GM23248 (cell line): ENCODE measurements at places on chromosomes 6 and 20. TPM values are rescaled to one million over a fixed set of nuclear protein-coding genes. Genes with fewer than 3 reads are reported as not detected.
A peak's percentile ranks its signal among the peaks of the same experiment; 100 is the strongest.

DNA sequence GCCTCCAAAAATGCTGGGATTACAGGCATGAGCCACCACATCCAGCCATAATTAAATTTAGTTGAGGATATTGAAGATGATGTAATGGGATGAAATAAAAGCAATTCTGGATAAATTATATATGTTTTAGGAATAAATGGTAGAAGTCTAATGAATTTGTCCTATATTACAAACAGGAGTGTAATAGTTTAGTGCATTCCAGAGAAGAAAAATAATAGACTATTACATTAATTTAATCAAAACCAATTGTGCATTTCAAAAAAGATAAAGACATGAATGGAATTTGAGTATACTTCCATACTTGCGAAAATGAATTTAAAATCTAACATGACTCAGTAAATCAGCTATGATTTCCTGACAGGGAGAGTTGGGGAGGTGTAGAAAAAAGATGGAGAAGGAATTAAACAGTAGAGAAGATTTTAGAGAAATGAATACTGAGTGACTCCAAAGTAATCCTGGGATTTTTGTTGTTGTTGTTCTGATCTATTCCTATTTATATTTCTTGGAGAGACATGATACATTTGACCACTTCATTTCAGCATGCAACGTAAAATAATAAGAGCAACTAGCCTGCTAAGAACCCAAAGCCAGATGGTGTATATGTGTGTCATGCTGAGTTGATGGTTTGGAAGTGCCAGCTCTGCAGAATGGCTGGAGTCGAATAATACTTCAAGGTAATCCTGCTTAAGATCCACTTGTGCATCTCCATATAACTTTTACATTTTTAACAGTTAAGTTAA lies 67.4 kb downstream of the AIG1 start:
- H3K4me3 ChIP-seq = no peak overlapping the region
- 0 out of 2 replicates have a peak, but pooled peaks cover 8% of the 10 kb centered on the region for H3K4me1 ChIP-seq
- H3K36me3 ChIP-seq = no peaks in the 10 kb centered on the region; the same call in 1 of the 2 replicates
- no peak overlapping the region for H3K27ac ChIP-seq

GRCh38 chr6:97095311-97095850 lies 170.9 kb downstream of the KLHL32 start:
- no peak overlapping the region for H3K27ac ChIP-seq
- no peaks in the 10 kb centered on the region for H3K36me3 ChIP-seq
- H3K4me3 ChIP-seq = no peak overlapping the region
- peaks cover 3% of the 10 kb centered on the region; the same call in 1 of the 2 replicates for H3K4me1 ChIP-seq

DNA sequence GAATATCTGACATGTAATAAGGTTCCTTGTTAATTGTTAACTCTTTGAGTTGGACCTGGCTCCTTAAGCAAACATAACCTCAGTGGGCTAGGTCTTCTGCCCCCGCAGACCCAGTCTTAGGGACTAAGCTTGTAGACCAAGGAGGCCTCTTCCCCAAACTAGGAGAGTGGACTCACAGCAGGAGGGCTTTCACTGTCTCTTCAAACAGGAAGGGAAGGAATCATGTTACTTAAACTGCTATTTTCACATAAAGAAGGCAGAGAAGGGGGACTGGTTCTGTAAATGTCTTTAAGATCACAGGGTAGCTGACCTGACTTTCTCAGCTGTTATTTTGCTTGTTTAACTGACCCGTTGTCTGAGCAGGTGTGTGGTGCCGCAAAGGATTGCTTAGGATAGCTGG lies 34.9 kb upstream of the PRDM1 start:
- no peak overlapping the region for H3K4me3 ChIP-seq
- no peaks in the 10 kb centered on the region for H3K36me3 ChIP-seq
- H3K4me1 ChIP-seq = no peaks in the 10 kb centered on the region
- H3K27me3 ChIP-seq = no peaks in the 10 kb centered on the region
- H3K27ac ChIP-seq = no peak overlapping the region

GRCh38 chr6:150273457-150274309 lies 95.1 kb upstream of the IYD start:
- no peaks in the 10 kb centered on the region for H3K27me3 ChIP-seq
- H3K4me1 ChIP-seq = peaks cover 29% of the 10 kb centered on the region
- no peak overlapping the region for H3K4me3 ChIP-seq
- no peak for DNase-seq

GRCh38 chr6:150301846-150302519 lies 66.8 kb upstream of the IYD start:
- H3K4me3 ChIP-seq = no peak overlapping the region
- no peaks in the 10 kb centered on the region for H3K27me3 ChIP-seq
- no peak overlapping the region for H3K27ac ChIP-seq
- H3K4me1 ChIP-seq = peaks cover 9% of the 10 kb centered on the region
- DNase-seq = peak; percentile 86

The NCOA6 gene
- total RNA-seq = 6.3 and 6.6 TPM in 2 replicates

DNA sequence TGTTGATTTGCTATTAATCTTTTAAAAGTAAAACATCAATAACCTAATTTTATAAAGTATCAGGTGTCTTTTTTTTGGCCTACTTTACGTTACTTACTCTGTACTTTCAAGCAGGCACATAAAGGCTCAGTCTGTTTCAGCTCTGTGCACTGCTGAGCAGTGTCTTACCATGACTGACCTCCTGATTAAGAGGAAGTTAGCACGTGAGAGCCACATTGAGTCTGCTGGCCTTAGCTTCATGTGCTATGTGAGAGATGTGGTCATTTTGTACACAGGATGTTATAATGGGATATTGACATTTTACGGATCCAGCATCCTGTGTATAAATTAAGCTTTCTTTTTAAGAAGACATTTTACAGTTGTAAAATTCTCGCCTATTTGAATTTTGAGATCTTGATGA lies 31.9 kb downstream of the ARID1B start:
- H3K27me3 ChIP-seq = no peaks in the 10 kb centered on the region
- no peaks in the 10 kb centered on the region for H3K36me3 ChIP-seq
- H3K27ac ChIP-seq = 0 out of 2 replicates have a peak overlapping the region, but pooled peaks have one; percentile 5
- no peak overlapping the region for H3K4me3 ChIP-seq

The MARCKS gene
- 154 and 210 TPM in 2 replicates for total RNA-seq

The EYS gene
- total RNA-seq = not detected in 2 replicates

DNA sequence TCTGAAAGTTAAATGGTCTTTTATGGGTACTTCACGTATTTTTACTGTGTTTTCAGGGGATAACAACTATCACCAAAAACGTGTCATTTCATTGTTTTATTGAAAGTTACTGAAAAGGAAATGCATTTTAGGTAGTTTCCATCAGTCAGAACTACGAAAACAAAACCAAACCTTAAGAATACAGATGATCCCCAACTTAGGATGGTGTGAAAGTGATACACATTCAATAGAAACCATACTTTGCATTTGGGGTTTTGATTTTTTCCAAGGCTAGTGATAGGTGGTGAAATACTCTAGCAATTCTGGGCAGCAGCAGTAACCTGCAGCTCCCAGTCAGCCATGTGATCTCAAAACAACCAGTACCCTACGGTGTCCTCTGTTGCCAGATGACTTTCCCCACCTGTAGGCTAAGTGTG lies 25.9 kb upstream of the EFHC1 start:
- H3K4me1 ChIP-seq = peaks cover 27% of the 10 kb centered on the region
- H3K27ac ChIP-seq = no peak overlapping the region
- no peaks in the 10 kb centered on the region for H3K27me3 ChIP-seq
- DNase-seq = no peak

The ULBP2 gene
- 11.4 and 23.8 TPM in 2 replicates for total RNA-seq

GRCh38 chr20:50460608-50461267 lies 49.4 kb upstream of the PTPN1 start:
- DNase-seq = peak; percentile 77

- peak overlapping the region; percentile 30; the same call in 1 of the 2 replicates for H3K27ac ChIP-seq
- peak overlapping the region; percentile 83 for H3K4me3 ChIP-seq
- H3K36me3 ChIP-seq = no peaks in the 10 kb centered on the region
- H3K27me3 ChIP-seq = no peaks in the 10 kb centered on the region
These were observed 94.5 kb downstream of the HTR1B start for GRCh38 chr6:77368660-77369313.

DNA sequence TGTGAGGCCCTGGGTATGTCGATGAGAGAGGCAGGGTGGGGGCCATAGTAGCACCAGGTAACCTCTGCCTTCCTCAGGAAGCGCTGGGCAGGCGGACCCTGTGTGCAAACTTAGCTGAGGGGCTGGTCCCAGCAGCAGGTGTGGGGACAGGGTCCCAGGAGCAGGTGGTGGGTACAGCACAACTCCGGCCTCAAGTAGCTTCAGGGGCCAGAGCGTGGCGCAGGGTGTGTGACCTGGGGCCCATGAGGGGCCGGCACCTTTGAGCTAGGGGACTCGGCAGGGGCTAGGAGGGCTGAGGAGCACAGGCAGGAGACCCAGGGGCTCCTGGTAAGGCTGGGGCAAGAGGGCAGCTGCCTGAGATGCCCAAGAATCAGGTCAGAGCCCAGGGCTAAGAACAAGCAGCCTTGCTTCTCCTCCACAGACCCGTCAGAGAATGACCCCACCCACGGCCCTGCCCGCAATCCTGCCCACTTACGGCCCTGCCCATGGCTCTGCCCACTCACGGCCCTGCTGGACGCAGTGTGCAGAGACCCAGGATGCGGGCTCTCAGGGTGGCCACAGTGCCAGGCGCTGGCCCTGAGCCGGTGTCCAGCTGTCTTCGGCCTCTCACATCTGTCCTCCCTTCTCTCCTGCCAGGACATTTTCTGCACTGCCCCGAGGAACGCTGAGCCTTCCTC lies 30.9 kb downstream of the CHRNA4 start:
- no peak overlapping the region for H3K27ac ChIP-seq
- H3K4me1 ChIP-seq = no peaks in the 10 kb centered on the region
- H3K27me3 ChIP-seq = no peaks in the 10 kb centered on the region
- no peaks in the 10 kb centered on the region for H3K36me3 ChIP-seq

The CDH4 gene
- total RNA-seq = 3.9 and 4.4 TPM in 2 replicates

- DNase-seq = peak; percentile 42
- H3K4me3 ChIP-seq = peak overlapping the region; percentile 97
- H3K27me3 ChIP-seq = no peaks in the 10 kb centered on the region
- peak overlapping the region; percentile 82 for H3K27ac ChIP-seq
These were observed 805 bp upstream of the STX16 start for GRCh38 chr20:58650181-58650775.

DNA sequence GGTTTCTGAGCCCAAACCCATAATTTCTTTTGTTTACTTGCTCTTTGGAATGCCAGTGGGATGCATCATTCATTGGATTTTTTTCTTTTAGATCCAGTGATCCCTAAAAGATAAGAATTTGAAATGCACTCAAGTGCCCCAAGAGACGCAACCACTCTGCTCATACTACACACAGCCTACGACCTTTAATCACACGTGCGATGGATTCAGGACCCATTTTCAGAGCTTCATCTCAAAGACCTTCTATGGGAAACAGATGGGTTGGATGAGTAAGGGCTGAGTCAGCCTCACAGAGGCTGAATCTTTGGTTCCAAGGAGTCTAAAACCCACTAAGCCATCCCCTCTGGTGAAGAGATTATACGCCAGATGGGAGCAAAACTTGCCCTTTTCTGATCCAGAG lies 265.5 kb upstream of the EXOC2 start:
- peaks cover 15% of the 10 kb centered on the region for H3K4me1 ChIP-seq
- no peaks in the 10 kb centered on the region for H3K36me3 ChIP-seq
- H3K27me3 ChIP-seq = no peaks in the 10 kb centered on the region
- peak; percentile 90 for DNase-seq
- H3K4me3 ChIP-seq = no peak overlapping the region

DNA sequence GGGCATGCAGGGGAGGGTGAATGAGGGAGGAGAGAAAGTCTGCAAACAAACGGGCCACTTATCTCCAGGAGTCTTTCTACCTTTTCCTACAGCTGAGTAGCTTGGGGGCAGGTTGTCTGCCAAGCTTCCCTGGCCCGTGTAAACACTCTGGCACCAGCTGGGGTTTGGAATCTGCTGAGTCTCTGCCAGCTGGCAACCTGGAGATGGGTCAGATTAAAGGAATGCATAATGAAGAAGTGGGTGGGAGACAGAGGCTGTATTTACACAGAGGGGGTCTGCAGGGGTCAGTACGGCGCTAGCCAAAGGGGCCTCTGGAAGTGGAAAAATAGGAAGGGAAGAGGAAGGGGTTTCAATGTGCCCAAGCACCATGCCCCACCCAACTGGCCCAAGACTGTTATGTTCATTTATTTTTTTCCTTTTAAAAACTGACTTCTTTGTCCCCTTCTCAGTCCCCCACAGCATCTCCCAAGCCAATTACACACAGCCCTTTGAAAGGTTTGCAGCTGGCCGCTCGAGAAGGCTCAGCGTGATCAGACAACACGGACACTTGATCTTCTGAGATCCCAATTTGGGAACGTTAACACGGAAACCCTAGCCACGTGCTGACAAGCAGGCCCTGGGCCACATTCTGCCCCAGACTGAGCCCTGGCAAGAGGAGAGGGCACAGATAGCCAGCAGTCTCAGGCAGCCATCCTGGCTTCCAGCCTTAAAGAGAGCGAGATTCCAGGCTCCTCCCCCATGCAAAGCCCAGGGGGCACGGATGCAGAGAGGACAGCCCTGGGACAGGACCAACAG lies 25.2 kb downstream of the TRAM2 start:
- peaks cover 93% of the 10 kb centered on the region for H3K4me1 ChIP-seq
- no peaks in the 10 kb centered on the region for H3K27me3 ChIP-seq

DNA sequence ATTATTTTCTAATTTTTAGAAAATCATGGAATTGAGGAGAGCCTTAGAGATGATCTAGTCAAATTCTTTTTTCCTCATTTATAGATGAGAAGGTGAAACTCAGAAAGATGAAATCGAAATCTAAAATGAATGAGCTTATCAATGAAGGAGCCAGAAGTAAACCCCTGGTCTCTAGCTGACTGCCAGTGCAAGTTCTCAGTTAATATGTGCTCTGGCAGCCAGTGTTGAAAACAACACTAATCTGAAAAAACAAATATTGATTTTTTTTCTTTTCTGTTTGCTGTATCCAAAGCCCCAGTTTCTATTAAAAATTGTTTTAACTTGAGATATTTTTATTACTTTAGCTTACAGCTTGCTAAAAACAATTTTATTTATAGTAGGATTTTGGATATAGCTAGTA lies 21.5 kb upstream of the PBOV1 start:
- no peaks in the 10 kb centered on the region for H3K4me1 ChIP-seq
- H3K4me3 ChIP-seq = no peak overlapping the region
- no peak for DNase-seq

The GPSM3 gene
- 5.4 and 7.7 TPM in 2 replicates for total RNA-seq

The CDH26 gene
- total RNA-seq = not detected in 2 replicates

The PDYN gene
- total RNA-seq = not detected in 2 replicates

DNA sequence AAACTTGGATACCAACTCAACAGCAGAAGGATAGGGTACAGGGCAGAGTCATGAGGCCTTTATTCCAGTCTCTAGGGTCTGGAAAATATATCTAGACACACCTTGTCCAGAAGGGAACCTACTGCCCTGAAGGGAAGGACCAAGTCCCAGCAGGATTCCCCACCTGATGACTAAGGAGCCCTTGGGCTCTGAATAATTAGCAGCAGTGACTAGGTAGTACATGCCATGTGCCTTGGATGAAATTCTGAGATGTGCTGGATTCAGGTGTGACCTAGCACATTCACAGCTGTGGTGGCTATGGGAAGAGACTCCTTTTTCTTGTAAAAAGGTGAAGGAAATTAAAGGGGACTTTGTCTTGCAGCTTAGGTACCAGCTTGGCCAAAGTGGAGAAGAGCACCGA lies 364.3 kb upstream of the PTCHD4 start:
- H3K4me3 ChIP-seq = no peak overlapping the region
- no peak overlapping the region for H3K27ac ChIP-seq
- H3K36me3 ChIP-seq = no peaks in the 10 kb centered on the region
- no peaks in the 10 kb centered on the region for H3K4me1 ChIP-seq
- no peak for DNase-seq
- H3K27me3 ChIP-seq = no peaks in the 10 kb centered on the region

The PSORS1C1 gene
- total RNA-seq = 0.22 and 0.25 TPM in 2 replicates
